Dermis blood vessel endothelial cell (primary cell): ENCODE measurements at places on chromosomes 3 and 15. TPM values are rescaled to one million over a fixed set of nuclear protein-coding genes. Genes with fewer than 3 reads are reported as not detected.

- peak; percentile 67 for DNase-seq
Measured at GRCh38 chr15:89898614-89899294, 5.0 kb upstream of the AP3S2 start.

The SLC51A gene
- not detected in 2 replicates for total RNA-seq

DNA sequence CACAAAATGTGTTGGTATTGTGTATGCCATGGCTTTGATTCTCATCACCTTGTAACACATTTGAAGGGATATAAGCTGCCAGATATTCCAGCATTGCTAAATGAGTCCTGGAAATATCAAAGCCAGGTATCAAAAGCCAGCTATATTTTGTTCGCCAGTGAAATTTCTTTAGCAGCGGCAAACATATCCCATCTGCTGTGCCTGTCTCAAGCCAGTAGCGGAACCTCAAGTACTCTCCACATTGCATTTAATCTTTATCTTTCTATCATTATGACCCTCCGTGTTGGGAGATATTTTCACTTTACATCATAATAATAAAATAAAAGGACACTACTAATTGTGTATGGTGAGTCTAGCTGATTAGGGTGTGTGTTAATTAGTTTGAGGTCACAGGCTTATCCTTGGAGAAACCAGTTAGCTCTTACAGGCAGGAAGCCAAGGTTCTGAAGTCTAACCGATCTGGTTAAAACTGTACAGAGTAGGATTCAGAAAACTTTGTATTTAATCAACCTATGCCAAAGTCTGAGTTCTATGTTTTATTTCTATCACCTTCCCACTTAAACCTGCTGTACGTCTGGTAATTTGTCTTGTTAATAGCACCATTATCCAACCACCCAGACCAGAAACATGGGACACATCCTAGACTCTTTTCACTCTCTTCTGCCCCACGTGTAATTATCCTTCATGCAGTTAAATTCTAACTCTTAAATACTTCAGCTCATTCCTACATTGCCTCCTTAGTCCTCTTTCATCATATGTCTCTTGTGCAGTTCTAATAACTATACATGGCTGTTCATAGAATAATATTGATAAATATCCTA lies 14.5 kb downstream of the TIPARP start:
- DNase-seq, result no peak

DNA sequence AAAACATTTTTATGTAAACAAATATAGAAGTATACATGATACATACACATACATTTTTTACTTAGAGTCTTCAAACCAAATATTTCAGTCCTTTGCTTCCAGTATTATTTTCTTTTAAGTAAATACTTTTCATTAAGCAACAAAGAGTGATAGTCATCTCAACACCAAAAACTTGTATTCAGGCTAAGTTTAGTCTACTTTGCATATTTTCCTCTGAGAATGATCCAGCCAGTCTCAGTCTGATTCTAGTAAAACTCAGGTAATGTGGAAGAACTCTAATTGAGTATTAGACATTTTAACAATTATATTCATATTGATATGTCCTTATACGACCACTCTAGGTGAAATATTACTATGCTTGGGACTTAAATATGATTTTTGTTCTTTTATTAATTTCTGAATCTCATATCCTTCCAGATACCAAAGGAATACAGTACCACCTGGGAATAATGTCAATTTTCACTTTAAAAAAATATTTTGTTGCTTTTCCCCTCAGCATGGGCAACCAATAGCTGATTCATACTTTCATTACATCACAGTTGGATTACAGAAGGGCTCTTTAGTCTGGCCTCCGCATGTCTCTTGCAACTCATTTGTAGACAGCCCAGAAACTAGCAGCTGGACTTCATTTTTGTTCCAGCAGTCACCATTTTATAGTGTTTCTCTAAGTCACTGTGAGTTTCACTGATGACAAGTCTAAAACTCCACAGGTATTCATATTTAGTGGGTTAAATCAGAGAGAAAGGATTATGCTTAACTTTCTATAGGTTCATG lies 390.4 kb downstream of the ZBTB20 start:
- DNase-seq, result no peak

DNA sequence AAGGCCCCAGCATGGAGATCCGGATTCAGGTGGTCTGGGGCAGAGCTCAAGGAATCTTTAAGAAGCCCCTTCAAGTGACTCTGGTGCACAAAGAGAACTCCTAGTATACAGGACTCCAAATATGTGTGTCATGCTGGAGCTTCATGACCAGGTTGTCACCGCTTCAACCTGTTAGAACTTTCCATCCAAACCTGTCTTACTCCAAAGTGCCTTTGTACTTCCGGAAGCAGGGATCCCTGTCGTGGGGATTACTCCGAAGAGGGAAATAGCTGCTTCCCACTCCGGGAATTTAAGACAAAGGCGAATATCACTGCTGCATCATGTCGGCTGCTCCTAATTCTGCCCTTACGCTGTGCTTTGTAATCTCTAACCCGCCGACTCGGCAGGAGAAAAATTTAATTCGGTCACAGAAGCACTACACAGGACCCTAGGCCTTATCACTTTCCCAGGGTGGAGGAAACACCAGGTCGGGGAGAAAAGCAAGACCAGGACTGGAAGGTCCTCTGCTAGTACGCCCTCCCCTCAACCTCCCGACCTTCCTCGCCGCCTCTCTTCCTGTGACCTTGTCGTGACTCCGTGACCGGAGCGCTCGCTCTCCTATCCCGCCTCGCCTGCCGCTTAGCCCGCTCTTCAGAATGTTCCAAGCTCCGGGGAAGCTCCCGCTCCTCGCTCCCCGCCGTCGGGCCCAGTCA lies 730 bp downstream of the HIGD1A start:
- DNase-seq, result no peak

DNA sequence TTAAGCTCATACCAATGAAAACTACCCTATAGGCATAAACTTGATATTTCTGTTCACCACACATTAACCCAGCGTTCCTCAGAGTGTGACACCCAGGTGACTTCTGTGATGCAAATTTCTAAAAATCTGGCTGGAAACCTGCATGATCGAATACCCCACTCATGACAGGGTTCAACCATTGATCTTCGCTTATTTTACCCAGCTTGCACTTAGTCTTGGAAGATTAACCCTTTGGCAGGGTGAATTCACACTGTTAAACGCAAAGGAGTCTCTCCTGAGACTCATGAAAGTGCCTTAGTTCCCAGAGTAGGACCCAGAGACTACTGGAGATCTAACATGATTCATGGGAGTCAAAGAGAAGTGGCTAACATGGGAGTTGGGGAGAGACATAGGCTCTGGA lies 391.6 kb downstream of the MECOM start:
- no peak for DNase-seq

The ZWILCH gene
- total RNA-seq, result 14.3 and 25.1 TPM in 2 replicates

The BCHE gene
- 11.6 and 20.4 TPM in 2 replicates for total RNA-seq

GRCh38 chr3:137039570-137039969 lies 81.8 kb downstream of the IL20RB start:
- DNase-seq, result no peak

GRCh38 chr15:50077176-50077575 lies 41.9 kb downstream of the ATP8B4 start:
- no peak for DNase-seq

The MAP2K5 gene
- 6.8 and 7.5 TPM in 2 replicates for total RNA-seq

- DNase-seq, result no peak
Measured at GRCh38 chr3:10400050-10400748, 79.3 kb upstream of the SEC13 start.

DNA sequence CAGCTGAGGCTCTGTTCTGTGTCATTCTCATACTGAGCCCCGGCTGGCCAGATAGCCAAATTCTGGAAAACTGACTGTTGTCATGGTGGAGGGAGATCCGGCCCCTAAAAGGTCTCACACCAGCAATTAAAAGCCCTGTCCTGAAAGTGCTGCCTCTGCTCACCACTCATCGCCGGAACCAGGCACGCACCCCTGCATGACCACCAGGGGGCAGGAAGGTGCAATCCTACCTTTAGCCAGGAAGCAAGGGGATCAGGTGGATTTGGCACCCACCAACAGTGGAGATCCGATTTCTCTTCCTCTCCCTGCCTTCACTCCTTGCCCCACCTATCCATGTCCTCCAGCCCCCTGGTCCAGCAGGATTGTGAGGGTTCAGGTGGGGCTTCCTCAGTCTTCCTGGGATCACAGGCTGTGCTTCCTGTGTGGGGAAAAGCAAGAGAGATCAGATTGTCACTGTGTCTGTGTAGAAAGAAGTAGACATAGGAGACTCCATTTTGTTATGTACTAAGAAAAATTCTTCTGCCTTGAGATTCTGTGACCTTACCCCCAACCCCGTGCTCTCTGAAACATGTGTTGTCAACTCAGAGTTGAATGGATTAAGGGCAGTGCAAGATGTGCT lies 16.1 kb upstream of the CACNA2D2 start:
- peak; percentile 66 for DNase-seq

GRCh38 chr3:129268396-129268795 lies 10.3 kb upstream of the HMCES start:
- no peak for DNase-seq

- peak; percentile 78 for DNase-seq
Measured at GRCh38 chr3:27681249-27681748, 40.8 kb downstream of the EOMES start.

DNA sequence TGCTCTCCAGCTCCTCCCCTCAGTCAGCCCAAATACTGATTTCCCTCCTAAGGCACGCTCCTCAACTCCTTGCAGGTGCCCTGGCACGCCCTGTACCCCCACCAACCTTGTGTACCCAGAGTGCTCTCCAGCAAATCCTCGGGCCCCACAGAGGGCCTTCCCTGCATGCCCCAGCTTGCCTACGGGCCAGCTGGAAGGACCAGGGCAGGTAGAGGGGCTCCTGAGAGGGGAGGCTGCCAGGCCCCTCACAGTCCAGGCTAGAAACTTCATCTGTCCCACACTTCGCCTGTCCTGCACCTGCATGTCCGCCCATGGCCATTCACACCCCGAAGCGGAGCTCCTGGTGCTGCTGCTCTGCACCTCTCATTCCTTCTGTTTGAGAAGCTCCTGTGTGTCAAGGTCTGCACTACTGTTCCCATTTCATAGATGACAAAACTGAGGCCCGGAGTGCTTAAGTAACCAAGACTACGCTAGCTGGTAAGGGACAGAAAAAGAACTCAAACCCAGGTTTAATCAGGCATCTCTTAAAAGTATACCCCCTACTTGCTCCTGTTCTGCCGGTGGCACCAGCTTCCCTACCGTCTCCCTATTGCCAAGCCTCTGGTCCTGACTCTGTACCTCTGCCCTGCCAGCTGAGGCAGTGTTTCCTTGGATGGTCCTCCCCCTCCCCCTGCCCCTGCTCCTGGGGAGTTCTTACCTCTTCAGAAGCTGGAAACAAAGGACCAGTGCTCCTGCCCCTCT lies 35.6 kb downstream of the ZXDC start:
- no peak for DNase-seq

DNA sequence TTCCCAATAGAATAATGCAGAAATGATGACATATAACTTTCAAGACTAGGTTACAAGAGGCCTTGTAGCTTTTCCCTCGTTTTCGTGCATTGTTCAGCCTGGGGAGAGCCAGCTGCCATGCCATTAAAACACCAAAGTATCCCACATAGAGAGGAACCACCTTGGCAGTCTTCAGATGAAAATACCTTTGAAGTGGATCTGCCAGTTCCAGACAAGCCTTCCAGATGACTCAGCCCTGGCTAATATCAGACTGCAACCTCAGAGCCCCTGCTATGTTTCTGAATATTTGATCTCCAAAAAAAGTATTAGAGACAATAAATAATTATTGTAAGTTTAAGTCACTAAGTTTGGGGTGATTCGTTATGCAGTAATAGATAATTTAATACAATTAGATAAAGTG lies 294.3 kb upstream of the GBE1 start:
- peak; percentile 12 for DNase-seq

- no peak for DNase-seq
Measured at GRCh38 chr15:65630760-65631159, 9.0 kb downstream of the SLC24A1 start.

DNA sequence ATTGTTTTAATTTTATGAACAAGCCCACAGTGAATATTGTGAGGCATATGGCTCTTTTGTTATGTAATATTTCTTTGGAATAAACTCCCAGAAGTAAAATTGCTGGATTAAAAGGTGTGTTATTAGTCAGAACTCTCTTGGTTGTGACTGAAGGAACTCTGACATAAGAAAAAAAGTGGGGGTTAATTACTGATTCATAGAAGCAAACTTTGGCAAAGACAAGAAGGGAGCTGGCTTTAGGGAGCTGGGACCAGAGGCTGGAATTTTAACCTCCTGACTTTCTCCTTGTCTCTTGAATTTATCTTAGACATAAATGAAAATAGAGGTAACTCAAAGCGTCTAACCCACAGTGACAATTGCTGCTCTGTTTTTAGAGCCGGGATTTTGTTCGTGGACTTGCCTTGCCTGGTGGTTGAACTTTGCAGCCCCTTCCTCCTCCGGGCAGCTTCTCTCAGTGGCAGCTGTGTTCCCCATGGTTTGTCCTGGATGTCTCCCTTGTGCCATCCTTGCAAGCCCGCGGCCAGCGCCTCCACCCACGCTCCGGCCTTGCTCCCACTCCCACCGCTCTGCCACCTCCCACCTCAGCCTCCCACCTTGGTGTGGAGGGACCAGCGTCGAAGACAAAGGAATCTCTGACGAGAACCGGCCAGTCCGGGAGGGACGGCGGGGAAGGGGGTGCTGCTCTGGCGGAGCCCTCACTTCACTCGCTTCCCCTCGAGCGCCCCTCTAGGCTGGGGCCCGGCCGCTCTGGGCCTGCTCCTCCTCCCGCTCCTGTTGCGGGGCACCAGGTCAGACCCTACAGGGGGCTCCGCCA lies 28.0 kb downstream of the ARHGAP31 start:
- DNase-seq, result peak; percentile 42

The CDHR4 gene
- not detected in 2 replicates for total RNA-seq

DNA sequence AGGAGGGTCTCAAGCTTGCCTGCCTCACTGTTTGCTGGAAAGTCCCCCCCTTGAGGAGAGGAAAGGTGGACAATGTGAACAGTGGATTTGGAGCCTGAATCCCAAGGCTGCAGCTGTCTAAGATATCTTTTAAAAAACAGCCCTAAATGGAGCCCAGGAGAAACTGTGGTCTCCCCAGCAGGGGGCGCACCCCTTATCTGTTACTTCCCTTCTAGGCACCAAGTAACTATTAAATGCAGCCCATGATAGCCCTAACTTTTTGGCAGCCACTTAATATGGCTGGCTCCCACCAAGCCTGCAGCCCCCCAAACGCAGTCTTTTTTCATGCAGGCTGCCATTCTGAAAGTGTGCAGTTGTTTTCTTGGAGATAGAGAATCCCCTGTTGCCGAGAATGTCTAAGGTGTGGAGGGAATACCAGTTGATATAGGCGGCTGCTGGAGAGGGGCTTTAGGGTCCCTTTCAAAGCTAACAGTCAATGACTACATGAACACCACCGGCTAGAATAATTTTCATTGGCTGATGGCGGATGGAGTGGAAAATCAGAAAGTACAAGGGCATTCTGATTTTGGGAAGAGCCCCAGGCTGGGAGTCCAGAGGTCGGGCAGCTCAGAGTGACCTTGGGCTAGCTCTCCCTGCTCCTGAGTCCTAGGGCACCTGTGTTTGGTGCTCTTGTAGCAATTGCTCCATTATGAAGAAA lies 1.3 kb downstream of the RHCG start:
- peak; percentile 41 for DNase-seq

The GOLGA8M gene
- 0.28 and 0.51 TPM in 2 replicates for total RNA-seq

DNA sequence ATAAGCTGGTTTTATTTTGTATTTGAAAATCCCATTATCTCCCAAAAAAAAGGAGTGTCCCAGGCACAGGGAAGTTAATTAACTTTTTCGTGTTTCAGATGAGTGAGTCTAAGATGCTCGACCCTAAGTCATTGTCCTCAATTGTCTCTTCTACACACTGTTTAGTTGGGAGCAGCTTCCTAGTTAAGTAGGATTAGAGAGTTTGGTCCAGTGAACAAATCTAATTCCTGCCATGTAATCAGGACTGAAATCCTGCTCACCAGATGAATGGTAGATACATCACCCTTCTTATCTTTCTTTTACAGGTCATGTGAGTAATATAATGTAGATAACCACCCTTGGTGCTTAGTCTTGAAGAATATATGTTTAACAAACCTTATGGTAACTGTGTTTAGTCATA lies 228.9 kb upstream of the MANF start:
- DNase-seq, result no peak
